ENCODE measurements at places on chromosomes 7 and 10. TPM values are rescaled to one million over a fixed set of nuclear protein-coding genes. Genes with fewer than 3 reads are reported as not detected.

Gene CYP26C1
- 0.05 TPM for polyA plus RNA-seq

Gene STEAP1
- 6.9 TPM for polyA plus RNA-seq

- DNase-seq: no peak
Observed at GRCh38 chr7:108684629-108685028, 115.0 kb downstream of the DNAJB9 start.

DNA sequence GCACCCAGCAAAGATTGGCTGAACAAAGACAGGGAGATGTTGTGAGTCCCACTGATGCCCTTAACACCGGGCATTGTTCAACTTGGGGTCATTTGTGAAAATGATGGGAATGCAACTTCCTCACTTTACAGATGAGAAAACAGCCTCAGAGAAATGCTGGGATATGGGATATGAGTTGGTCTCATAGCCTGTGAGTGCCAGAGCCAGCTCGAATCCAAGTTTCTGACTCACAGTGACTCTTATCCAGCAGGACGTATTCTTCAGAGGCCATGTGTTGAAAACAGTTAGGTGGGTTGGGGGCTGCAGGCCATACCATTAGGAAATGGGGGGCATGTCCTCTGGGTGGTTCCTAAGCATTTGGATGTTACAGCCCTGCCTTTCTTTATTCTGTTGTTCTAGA is 45.2 kb downstream of the KIAA1217 start:
- no peak for DNase-seq

DNA sequence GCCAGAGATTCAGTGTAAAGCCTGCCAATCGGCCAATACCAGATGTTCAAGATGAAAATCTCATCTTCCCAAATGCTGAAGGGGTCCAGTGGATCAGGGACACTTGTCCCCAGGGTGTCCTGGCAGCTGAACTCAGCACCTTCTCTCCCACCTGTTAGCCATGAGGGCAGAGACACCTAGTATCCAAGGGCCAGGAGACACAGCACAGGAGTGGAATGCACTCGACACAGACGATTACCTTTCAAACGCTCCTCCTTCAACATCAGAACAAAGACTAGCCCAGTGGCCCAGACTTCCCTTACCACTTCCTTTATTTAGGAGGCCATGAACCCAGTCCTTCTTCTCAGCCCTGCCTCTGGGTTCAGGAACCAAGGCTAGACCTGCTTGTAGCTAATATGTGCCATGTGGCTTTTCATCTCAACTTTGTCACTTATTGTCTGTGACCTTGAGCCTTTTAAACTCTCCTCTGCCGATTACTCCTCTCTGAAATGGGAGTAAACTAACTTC is 180.3 kb upstream of the PLXNA4 start:
- no peak for DNase-seq

GRCh38 chr10:103241262-103242011 is 4.2 kb upstream of the RPEL1 start:
- no peak for DNase-seq

- DNase-seq: no peak
Observed at GRCh38 chr10:23367896-23368595, 23.4 kb upstream of the C10orf67 start.

Measured in BJ (cell line).